ENCODE measurements at places on chromosomes 2 and 18.

- DNase-seq = no peak
Observed at GRCh38 chr2:35220461-35220860, 1135.1 kb upstream of the CRIM1 start.

- DNase-seq = no peak
Observed at GRCh38 chr2:174210862-174211261, 37.5 kb downstream of the OLA1 start.

- no peak for DNase-seq
Observed at GRCh38 chr2:200319548-200320337, 13.2 kb downstream of the SPATS2L start.

DNA sequence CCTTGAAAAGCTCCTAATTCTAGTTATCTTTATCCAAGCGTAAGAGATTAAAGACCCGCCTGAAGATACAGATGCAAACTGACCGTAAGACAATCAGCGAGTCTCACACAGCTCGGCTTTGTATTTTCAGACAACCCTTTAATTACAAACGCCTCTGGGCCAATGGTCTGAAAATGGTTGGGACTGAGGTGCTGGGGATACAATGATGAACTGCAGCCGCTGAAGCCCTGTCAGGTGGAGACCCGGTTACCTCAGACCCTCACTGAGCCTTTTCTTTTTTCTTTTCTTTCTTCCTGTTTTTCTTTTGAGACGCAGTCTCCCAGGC is 715 bp upstream of the CFAP36 start:
- no peak for DNase-seq

- no peak for DNase-seq
Observed at GRCh38 chr2:113268621-113269360, 9.9 kb downstream of the PAX8 start.

DNA sequence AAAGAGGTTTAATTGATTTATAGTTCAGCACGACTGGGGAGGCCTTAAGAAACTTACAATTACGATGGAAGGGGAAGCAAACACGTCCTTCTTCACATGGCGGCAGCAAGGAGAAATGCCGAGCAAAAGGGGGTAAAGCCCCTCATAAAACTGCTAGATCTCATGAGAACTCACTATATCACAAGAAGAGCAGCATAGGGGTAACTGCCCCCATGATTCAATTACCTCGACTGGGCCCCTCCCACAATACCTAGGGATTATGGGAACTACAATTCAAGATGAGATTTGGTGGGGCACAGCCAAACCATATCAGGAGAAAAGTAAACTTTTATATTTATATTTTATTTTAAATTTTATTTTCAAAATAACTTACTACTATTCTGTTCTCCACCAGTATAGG is 272.0 kb downstream of the MYCN start:
- no peak for DNase-seq

DNA sequence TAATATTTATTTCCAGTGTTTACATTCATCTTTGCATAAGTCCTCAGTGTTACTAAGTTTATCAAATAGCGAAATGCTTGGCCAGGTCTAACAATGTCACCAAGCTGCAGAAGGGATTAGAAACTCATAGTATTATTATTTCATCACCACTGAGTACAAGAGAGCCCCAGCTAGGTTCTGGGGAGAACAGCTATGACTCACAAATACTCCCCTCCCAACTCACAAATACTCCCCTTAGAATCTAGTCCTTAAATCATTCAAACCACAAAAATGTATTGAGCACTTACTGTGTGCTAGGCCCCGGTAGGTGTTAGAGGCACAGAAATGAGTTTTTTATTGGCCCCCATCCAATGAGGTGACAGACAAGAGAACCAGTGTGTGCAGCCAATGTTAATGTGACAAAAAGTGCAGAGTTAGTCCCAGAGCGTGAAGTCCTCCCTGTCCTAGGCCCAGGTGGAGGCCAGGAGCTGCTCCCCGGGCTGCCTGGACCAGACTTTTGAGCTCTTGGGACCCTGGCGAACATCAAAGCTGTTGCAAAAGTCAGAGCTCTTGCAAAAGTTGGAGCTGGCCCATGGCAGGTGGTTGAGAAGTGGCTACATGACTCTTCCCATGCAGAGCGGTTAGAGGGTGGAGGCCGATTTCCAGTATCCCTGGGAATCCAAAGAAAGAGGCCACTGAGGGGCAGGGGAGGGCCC is 9.8 kb downstream of the STEAP3 start:
- DNase-seq = no peak

DNA sequence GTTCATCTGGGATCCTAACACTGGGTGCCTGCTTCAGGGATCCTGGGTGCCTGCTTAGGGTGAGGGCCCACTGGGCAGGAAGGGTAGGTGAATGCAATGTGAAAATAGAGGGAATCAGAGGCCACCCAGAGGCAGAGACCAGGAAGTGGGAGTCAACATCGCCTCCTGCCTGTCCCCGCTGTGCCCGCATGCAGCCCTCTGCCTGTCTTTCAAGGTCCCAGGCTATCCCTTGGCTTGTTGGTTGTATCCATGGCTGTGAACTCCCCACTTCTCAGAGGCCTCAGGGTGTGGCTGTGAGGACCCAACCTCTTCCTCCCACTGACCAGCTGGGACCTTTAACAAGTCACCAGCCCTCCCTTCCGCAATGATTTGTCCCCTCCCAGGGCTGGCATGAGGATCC is 26.5 kb downstream of the PSD4 start:
- DNase-seq = no peak

DNA sequence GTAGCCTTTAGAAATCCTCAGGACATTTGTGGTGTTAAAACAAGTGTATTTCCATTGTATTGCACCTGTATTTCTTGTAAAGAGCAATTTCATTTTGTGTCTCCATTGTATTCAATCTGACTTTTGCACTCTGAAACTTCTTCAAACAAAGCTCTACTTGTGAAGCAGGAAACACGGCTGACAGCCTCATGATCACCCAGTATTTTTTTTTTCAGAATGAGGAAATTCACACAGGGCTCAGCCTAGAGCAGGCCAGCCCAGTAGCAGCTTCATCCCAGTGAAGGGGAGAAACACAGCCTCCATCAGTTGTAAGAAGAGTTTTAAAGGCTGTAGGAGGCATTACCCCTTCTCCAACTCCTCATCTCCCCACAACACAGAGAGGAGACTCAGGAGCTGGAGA is 175.9 kb upstream of the KLHL29 start:
- no peak for DNase-seq

DNA sequence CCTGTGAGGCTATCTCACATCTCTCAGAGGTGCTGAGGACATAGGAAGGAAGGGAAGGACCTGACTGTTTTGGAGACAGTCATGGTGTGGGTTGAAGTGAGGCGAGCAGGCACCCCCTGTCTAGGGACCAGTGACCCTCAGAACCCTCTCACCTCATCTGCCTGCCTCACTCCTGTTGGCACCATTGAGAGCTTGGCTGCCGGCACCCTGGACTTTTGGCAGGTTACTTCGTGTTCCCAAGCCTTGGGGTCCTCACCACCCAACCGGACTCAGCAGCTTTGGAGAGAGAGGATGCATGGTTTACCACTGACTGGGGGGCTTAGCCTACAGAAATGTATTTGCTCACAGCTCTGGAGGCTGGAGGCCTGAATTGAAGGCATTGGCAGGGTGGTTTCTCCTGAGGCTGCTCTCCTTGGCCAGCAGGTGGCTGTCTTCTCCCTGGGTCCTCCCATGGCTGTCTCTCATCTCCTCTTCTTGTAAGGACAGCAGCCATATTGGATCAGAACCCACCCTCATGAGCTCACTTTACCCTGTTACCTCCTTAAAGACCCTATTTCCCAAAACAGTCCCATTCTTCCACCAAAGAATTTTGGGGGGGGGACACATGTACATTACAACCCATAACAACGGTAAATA is 142.0 kb downstream of the TSN start:
- no peak for DNase-seq

GRCh38 chr2:33791625-33792024 is 192.5 kb upstream of the FAM98A start:
- DNase-seq = no peak

DNA sequence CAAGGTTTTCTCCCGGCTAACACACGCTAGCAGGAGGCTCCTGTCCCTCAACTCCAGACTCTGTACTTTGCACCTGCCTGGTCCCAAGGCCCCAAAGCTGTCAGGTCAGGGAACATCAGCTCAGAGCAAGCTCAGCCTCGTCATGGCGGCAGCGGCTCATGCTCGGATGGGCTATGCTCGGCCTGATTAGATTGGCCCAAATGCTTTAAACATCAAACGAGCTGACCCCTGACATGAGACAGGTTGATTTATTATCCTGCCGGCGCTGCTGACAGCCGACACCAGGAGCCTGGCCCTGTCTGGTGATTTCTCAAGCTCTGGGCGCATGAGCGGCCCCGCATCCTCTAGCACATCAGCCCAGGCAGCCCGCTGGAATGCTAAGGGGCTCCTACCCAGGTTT is 436.4 kb downstream of the EIPR1 start:
- no peak for DNase-seq

DNA sequence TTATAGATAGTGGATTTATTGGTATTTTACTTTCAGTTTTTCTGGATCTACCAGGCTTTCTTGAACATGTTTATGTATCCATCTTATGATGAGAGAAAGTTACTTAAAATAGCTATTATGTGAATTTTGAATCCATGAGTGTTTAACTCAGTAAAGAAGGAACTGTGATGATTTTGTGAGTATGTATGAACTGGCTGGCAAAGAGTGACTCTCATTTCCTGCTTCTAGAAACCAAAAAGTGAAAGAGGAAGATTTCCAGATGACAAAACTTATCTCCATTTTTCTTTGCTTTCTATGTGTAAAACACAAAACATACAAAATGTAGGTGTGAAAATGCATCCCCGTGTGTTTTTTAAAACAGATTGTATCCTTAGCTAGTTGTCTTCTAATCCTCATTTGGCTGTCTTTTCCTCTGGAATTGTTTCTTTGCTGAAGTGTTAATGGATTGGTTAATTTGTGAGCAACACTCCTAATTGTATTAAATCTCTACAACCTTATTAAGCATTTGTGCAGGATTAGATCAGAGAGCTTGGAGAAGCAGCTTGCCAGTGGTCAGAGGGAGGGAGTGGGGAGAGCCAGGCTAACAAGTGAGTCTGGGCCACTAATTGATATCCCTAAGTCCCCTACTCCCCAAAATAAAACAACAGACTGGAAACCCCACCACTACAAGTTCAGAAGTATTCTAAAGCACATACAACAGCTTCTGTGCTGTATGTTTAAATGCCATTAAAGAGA is 23.9 kb downstream of the PTPRM start:
- DNase-seq = no peak

DNA sequence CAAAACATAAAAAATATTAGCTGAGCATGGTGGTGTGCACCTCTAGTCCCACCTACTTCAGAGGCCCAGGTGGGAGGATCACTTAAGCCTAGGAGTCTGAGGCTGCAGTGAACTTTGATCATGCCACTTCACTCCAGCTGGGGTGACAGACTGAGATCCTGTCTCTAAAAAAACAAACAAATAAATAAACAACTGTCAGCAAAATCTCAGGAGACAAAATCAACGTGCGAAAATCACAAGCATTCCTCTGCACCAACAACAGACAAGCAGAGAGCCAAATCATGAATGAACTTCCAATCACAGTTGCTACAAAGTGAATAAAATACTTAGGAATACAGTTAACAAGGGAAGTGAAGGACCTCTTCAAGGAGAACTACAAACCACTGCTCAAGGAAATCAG is 58.8 kb downstream of the TBR1 start:
- no peak for DNase-seq

DNA sequence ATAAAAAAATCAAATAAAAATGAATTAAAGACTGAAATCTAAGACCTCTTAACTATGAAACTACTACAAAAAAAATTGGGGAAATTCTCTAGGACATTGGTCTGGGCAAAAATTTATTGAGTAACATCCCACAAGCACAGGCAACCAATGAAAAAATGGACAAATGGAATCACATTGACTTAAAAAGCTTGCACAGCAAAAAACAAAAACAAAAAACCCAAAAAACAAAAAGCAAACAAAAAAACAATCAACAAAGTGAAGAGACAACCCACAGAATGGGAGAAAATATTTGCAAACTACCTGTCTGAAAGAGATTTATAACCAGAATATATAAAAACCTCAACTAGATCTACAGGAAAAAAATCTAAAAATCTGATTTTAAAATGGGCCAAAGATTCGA is 63.4 kb upstream of the CHN1 start:
- no peak for DNase-seq

DNA sequence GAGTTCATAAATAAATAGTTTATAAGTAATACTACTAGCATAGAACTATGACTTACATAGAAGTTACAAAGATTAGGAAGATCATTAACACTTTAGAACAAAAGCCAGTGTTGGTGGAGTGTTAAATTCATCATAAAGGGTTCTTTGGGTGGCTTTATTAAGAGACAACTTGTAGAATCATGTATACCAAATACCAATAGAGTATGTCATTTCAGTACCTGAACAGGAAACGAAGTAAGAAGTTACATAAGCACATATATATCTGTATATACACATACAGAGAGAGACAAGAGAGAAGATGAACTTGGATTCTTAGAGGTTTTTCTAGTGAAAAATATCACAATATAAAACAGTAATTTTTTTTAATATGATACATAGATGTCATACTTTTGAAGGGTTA is 82.5 kb upstream of the OTX1 start:
- DNase-seq = no peak

DNA sequence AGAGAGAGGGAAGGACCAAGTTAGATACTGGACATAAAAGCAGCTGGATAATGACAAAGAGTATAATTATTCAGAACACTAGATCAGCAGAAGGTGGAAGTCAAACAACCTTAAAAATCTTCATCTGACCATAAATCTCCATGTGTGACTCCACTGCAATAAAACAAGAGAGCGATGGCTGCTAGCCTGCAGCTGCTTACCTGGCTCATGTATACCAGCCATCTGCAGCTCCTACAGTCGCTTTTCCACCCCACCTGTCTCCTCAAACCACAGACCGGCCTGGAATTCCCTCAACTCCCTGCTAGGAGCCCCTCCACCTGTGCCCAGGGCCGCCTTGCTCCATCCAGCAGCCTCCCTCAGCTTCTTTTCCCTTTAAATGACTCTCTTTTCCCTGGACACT is 64.5 kb downstream of the SLC4A5 start:
- DNase-seq = no peak

DNA sequence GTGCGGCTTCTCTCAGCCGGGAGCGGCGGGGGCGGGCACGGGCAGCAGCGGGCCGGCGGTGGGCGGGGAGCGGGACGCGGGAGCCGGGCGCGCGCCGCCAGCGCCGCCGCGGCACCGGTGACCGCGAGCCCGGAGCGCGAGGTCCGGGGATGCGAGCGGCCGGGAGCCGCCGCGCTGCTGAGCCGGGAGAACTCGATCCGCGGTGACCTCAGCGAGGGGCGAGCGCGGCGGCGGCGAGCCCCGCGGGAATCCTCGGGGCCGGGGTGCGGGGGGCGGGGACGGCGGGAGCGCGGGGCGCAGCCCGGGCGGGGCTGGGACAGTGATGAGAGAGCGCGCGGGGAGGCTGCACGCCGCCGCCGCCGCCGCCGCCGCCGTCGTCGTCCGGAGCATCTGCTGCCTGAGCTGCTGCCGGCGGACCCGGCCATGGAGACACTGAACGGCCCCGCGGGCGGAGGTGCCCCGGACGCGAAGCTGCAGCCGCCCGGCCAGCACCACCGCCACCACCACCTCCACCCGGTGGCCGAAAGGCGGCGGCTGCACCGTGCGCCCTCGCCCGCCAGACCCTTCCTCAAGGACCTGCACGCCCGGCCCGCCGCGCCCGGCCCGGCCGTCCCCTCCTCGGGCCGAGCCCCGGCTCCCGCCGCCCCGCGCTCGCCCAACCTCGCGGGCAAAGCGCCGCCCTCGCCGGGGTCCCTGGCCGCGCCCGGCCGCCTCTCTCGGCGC is at the start of gene MTCL1:
Gene MTCL1, plus strand, starts transcription at position 319 of the 723 bp plus-strand sequence. Its CDS starts 105 bp downstream, at position 424.
- DNase-seq = no peak

- DNase-seq = no peak
Observed at GRCh38 chr2:164917296-164917903, 37.9 kb downstream of the SLC38A11 start.

- no peak for DNase-seq
Observed at GRCh38 chr2:25354116-25354515, 12.4 kb upstream of the DNMT3A start.

Data from stimulated activated CD4-positive, alpha-beta T cell treated with anti-CD3 and anti-CD28 coated beads, Interleukin-1b, Interleukin-23, amount 100 ng/mL, for 4 hours (primary cell).